ENCODE measurements at places on chromosomes 5 and 9. TPM values are rescaled to one million over a fixed set of nuclear protein-coding genes. Genes with fewer than 3 reads are reported as not detected.
A peak's percentile ranks its signal among the peaks of the same experiment; 100 is the strongest.

The IL4 gene
- total RNA-seq, result not detected

The ADAMTSL1 gene
- 1.2 TPM for total RNA-seq

The PCDHA12 gene
- 7.2 TPM for total RNA-seq

The OR1Q1 gene
- not detected for total RNA-seq

The BNC2 gene
- 40.8 TPM for total RNA-seq

The HARS2 gene
- 20.2 TPM for total RNA-seq

The SPINK6 gene
- total RNA-seq, result not detected

GRCh38 chr9:20835377-20836286, 151.6 kb downstream of the FOCAD start:
- H3K4me1 ChIP-seq, result no peaks in the 10 kb centered on the region
- no peak for DNase-seq
- peaks cover 3% of the 10 kb centered on the region for H3K36me3 ChIP-seq
- H3K27ac ChIP-seq, result no peak overlapping the region

DNA sequence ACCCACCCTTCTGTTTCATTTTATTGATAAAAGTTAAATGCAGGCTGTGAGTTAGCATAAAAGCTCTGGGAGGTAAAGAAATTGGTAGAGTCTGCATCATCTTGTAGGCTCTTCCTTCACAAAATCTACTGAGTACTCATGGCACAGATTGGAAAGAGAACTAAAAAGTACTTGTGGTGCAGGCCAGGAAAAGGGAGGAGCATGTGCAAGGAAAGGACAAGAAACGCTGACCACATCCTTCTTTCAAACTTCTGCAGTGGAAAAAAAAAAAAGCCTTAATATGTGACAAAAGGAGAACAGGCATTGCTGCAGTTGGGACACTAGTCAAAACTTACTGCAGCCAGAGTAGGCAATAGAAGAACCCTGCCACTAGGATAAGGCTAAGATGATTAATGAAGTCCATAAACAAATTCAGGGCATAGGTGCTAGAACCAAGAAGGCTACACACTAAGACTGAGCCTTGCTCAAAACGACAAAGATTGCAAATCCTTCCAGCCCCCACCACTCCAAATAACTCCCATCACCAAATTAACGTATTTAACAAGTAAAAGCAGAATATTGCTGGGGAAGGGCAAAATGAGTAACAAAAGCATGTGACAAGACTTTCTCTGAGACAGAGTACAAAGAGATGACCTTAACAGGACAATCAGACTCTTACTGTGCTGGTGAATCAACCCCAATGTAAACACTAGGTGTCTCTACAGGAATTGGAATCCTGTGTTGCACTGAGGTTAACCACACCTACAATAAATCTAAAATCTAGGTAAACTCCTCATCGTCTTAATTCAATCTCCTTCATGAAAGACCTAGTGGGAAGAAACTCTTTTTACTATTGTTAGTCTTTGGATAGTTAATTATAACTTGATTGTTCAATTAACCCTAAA, 1024.8 kb downstream of the TLE1 start:
- H3K27me3 ChIP-seq, result no peaks in the 10 kb centered on the region
- no peak overlapping the region for H3K4me3 ChIP-seq
- DNase-seq, result no peak
- H3K36me3 ChIP-seq, result peaks cover 9% of the 10 kb centered on the region

DNA sequence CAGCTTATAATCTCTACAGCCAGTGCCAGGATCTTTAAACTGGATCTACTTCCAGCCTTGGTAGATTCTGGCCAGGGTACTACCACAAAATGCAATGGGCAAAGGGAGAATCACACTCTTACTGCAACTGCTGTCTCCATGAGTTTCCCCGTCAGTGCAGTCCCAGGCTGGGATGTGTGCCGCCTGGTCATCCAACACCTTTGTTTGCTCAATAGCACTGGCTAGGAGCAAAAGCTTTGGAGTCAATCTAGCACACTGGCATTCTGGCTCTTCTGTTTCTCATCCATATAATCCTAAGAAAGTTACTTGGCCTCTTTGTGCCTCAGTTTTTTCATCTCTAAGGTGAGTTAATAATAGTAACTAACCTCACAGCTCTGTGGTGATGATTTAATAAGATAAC, 96.9 kb downstream of the FBN2 start:
- H3K27ac ChIP-seq, result no peak overlapping the region
- H3K36me3 ChIP-seq, result no peaks in the 10 kb centered on the region
- H3K4me1 ChIP-seq, result no peaks in the 10 kb centered on the region
- DNase-seq, result no peak

DNA sequence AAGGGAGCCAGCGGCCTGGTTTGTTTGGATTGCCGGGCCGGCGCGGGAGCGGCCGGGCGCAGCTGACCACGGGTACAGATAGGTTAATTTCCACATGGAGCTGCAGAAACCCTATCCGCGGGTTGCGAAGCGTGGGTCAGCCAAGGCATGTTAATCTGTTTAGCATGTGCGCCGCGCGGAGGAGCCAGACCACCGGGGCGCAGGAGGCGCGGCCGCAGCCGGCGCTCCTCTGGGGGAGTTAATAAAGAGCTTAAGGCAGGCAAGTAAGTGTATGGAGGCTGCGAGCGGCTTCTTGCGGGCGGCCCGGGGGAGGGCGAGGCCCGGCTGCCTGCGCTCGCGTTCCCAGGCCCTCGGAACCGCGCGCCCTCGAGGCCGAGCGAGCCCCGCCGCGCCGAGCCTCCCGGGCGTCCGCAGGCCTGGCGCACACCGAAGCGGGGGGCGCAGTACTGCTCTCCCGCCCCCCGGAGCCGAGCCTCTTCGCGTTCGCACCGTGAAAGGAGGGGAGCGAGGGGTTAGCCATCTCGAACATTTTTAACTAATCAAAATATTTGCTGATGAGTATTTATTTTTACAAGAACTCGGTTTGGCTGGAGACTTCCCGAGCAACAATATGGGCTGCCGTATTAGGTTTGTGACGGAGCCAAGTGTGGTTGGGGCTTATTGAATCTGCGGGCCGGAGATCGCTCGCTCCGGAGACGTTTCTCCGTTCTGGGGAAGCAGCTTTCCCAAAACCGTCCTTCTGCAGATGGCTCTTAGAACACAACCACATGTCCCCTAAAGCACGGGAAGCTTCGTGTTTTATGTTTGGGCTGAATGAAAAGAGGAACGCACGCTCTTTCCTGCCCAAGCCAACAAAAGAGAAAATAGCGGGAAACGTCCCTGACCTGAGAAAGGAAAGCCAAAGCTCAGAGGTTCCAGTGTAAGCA, 28.8 kb downstream of the FOXD1 start:
- no peaks in the 10 kb centered on the region for H3K4me1 ChIP-seq
- DNase-seq, result peak; percentile 58
- no peaks in the 10 kb centered on the region for H3K36me3 ChIP-seq
- H3K27me3 ChIP-seq, result peaks cover 38% of the 10 kb centered on the region
- H3K4me3 ChIP-seq, result peak overlapping the region; percentile 66

GRCh38 chr9:106106396-106106795, 412.1 kb downstream of the TMEM38B start:
- H3K4me1 ChIP-seq, result no peaks in the 10 kb centered on the region
- no peaks in the 10 kb centered on the region for H3K36me3 ChIP-seq
- no peak overlapping the region for H3K27ac ChIP-seq
- no peak for DNase-seq
- H3K4me3 ChIP-seq, result no peak overlapping the region

- no peaks in the 10 kb centered on the region for H3K36me3 ChIP-seq
- no peak overlapping the region for H3K4me3 ChIP-seq
- DNase-seq, result no peak
- peaks cover 7% of the 10 kb centered on the region for H3K4me1 ChIP-seq
Measured at GRCh38 chr5:74516211-74516636, 124.3 kb downstream of the ENC1 start.

GRCh38 chr5:12022444-12022843, 118.2 kb upstream of the CTNND2 start:
- peaks cover 3% of the 10 kb centered on the region for H3K4me1 ChIP-seq
- H3K27ac ChIP-seq, result no peak overlapping the region
- no peaks in the 10 kb centered on the region for H3K27me3 ChIP-seq
- no peak overlapping the region for H3K4me3 ChIP-seq

DNA sequence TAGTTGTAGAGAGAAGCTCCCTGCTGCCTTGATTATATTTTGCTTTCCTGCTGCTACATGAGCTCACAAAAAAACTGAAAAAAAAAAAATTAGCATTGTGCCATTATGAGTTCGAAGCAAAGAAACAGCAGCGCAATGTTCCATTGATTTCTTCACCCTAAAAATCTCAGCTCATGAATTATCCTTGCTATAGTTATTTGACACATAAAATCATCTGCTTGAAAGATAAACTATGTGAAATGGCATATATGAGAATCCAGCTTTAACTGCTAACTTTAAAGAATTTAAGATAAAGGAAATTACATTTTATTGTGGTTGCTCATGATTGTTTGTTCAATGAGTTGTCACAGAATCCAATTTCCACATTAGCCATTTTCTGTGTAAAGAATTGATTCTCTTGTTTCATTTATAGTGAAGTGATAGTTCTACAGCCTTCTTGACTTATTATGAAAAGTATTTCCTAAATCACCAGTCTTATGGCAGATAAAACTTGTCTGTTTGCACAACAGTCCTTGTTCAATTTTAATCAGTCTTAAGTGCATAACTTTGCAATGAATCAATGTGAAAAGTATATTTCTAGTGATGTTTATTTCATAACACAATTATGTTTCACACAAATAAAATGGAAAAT, 1275.0 kb upstream of the CDH9 start:
- H3K27me3 ChIP-seq, result no peaks in the 10 kb centered on the region
- DNase-seq, result no peak
- H3K4me3 ChIP-seq, result no peak overlapping the region
- H3K27ac ChIP-seq, result no peak overlapping the region

GRCh38 chr5:80125022-80125961, 90.1 kb downstream of the THBS4 start:
- no peak overlapping the region for H3K4me3 ChIP-seq
- no peak for DNase-seq
- no peaks in the 10 kb centered on the region for H3K4me1 ChIP-seq
- H3K27me3 ChIP-seq, result no peaks in the 10 kb centered on the region

DNA sequence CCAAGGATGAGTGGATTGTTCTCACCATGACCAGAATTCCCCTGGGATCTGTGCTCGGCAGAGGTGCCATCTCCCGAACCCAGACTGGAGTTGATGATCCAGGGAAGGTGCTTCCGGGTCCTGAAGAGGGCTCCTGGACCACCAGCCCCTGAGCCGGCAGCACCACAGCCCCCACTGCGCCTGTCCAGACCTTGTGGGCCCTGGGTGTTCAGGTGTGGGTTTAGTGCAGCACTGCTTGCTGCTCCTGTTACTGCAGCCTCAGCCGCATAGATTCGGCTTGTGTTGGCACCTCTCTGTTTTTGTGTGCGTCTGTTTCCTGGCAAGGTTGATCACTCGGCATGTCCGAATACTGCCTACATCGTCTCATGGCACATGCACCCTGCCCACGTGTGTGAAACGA, 16.3 kb upstream of the NPM1 start:
- H3K4me3 ChIP-seq, result no peak overlapping the region
- no peaks in the 10 kb centered on the region for H3K36me3 ChIP-seq
- H3K27me3 ChIP-seq, result no peaks in the 10 kb centered on the region
- no peaks in the 10 kb centered on the region for H3K4me1 ChIP-seq

DNA sequence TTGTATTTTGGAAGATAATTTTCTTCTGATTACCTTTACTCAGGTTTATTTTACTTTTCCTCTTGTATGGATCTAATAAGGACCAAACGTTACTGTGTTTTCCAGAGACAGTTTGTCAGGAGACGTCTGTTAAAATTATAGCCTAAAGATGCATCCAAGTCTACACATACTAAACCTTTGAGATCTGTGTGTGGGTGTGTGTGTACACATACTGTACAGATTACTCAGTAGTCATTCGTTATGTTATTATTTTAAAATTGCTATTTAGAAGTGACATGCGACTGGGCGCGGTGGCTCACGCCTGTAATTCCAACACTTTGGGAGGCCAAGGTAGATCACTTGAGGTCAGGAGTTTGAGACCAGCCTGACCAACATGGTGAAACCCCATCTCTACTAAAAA, 51.6 kb upstream of the CNTLN start:
- H3K4me3 ChIP-seq, result no peak overlapping the region
- DNase-seq, result no peak
- H3K27ac ChIP-seq, result no peak overlapping the region
- H3K27me3 ChIP-seq, result no peaks in the 10 kb centered on the region
- no peaks in the 10 kb centered on the region for H3K4me1 ChIP-seq

GRCh38 chr9:121267689-121268597, at the start of gene GSN:
Gene GSN (plus strand): TSS chr9:121268162. CDS start chr9:121301972, 33,810 bp downstream.
- peaks cover 22% of the 10 kb centered on the region for H3K27me3 ChIP-seq
- H3K4me3 ChIP-seq, result peak within 1 kb of the TSS; percentile 72
- no peak within 1 kb of the TSS for H3K27ac ChIP-seq
- DNase-seq, result peak; percentile 85
- H3K4me1 ChIP-seq, result peaks cover 4% of the 10 kb centered on the region

DNA sequence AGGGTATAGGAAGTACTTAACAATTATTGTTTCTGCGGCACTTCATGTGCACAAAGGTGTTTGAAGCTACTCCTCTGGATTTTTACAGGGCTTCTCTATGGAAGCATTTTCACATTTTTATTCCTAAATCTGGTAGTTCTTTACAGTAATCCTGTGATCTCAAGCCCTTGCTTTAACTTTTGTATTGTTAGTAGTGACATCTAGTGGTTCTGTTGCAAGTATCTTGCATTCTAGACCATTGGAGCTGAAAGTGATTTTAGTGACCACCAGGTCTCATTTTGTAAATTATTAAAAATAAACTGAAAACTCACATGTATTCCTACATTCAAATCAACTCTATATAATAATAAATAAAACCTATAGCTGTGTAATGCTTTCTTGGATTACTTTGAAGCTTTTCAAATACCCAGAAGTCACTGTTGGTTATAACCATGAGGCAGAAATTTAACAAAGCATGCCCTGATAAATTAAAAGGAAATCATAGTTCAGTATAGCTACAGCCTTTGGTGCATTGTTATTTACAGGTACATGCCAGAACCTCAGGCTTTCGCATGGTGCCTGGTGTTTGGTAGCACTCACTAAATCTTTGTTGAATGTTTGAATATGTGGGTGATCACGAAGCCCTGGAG, 18.9 kb downstream of the RPS23 start:
- peaks cover 1% of the 10 kb centered on the region for H3K36me3 ChIP-seq
- DNase-seq, result no peak
- H3K27me3 ChIP-seq, result no peaks in the 10 kb centered on the region

DNA sequence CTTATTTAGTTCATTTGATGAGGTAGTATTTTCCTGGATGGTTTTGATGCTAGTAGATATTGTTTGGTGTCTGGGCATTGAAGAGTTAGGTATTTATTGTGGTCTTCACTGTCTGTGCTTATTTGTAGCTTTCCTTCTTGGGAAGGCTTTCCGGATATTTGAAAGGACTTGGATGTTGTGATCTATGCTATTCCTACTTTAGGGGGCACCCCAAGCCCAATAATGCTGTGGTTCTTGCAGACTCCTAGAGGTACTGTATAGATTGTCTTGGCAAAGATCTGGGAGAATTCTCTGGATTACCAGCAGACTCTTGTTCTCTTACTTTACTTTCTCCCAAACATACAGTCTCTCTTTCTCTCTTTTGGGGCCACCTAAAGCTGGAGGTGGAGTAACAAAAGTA, 315.7 kb downstream of the MAT2B start:
- H3K27me3 ChIP-seq, result no peaks in the 10 kb centered on the region
- DNase-seq, result no peak
- no peaks in the 10 kb centered on the region for H3K4me1 ChIP-seq
- no peak overlapping the region for H3K4me3 ChIP-seq

- H3K4me3 ChIP-seq, result no peak overlapping the region
- H3K4me1 ChIP-seq, result peaks cover 2% of the 10 kb centered on the region
- no peak overlapping the region for H3K27ac ChIP-seq
- no peak for DNase-seq
- no peaks in the 10 kb centered on the region for H3K36me3 ChIP-seq
Measured at GRCh38 chr5:150765011-150765798, 6.4 kb upstream of the DCTN4 start.

- peak; percentile 86 for DNase-seq
- H3K4me3 ChIP-seq, result peak within 1 kb of the TSS; percentile 87
- no peak within 1 kb of the TSS for H3K27ac ChIP-seq
- peaks cover 6% of the 10 kb centered on the region for H3K4me1 ChIP-seq
- no peaks in the 10 kb centered on the region for H3K27me3 ChIP-seq
Measured at GRCh38 chr9:35828716-35829083, at the start of gene FAM221B. Gene FAM221B (minus strand): TSS chr9:35828732. CDS start chr9:35826161, 2,571 bp downstream.
